Skin of body (tissue), 3 donors: ENCODE measurements at places on chromosomes 6 and 20. TPM values are rescaled to one million over a fixed set of nuclear protein-coding genes. Genes with fewer than 3 reads are reported as not detected.

- DNase-seq = peak; percentile 92
Measured at GRCh38 chr6:127459231-127459641, at the start of gene KIAA0408. Gene KIAA0408 (minus strand): TSS chr6:127459389. CDS start chr6:127453981, 5,408 bp downstream.

GRCh38 chr6:129733290-129733689 lies 23.3 kb upstream of the ARHGAP18 start:
- DNase-seq = no peak

GRCh38 chr6:3251462-3252314 lies 7.1 kb upstream of the PSMG4 start:
- peak; percentile 73 for DNase-seq

DNA sequence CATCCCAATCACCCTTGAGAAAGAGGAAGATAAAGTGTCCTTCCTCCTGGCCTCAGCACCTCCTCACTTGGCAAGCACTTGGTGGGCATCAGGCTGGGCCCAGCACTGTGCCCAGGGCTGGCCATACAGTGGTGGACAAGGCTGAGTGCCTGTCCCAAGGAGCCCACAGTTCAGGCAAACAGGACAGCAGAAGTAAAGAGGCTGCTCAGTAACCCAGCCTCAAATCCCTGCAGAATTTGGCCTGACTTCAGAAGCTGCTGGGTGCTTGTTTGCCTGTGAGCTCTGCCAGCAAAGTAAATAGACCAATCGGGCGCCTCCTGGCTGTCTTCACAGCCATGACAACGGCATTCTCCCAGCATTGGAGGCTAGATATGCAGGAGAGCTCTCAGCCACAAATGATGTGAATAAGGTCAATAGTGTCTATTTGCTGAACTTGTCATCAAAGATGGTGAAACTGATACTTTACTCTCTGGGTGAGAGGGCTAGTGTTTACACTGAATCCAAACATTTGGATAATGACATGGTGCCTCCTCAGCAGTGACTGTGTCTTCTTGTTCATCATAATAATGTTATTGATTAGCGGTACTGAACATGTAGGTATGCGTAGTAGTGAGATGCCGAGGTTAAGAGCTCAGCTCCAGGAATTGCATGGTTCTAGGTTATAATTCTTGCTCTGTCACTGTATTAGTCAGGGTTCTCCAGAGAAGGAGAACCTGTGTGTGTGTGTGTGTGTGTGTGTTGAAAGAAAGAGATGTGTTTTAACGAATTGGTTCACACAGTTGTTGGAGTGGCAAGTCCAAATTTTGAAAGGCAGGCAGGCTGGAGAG lies 36.9 kb upstream of the FANCE start:
- peak; percentile 30 for DNase-seq

- no peak for DNase-seq
Measured at GRCh38 chr20:60096166-60096565, 137.9 kb downstream of the CDH26 start.

DNA sequence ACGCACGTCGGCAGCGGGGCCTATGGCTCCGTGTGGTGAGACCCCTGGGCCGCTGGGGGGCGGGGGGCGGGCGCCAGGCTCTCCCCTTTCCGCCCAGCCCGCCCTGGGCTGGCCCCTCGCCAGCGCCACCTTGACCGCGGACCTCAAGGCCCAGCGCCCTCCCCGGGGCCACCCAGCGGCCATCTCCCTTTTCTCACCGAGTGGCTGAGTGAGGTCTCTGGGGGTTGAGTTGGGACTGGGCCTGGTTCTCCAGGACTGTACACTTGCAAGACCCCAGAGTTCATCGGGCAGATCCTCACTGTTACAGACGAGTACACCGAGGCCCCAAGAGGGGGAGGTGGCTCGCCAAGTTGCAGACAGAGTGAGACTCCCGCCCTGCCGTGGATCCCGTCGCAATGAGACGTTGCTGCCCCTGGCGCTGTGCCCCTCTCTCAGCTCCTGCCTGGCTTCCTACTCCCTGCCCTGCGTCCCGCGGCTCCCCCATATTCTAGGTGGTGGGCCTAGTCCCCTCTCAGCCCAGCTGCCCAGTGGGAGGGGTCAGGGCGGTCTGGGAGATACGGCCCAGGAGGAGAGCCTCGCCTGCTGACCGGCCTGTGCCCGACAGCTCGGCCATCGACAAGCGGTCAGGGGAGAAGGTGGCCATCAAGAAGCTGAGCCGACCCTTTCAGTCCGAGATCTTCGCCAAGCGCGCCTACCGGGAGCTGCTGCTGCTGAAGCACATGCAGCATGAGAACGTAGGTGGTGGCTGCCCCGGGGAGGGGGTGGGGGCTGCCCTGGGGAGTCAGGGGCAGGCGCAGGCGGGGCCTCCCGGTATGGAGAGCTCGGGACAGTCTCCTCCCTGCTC lies 576 bp downstream of the MAPK13 start:
- DNase-seq = peak; percentile 33

GRCh38 chr6:137903274-137903932 lies 36.3 kb downstream of the TNFAIP3 start:
- no peak for DNase-seq

GRCh38 chr6:2360126-2360525 lies 114.7 kb upstream of the GMDS start:
- DNase-seq = no peak

The CCN2 gene
- total RNA-seq = 83.1 TPM

The SLC23A2 gene
- total RNA-seq = 13.4 TPM

The RNGTT gene
- 21.4 TPM for total RNA-seq

The RPS6KA2 gene
- total RNA-seq = 11.7 TPM

The SPATS1 gene
- total RNA-seq = not detected

The GCNT2 gene
- total RNA-seq = 8.7 TPM

The PLTP gene
- total RNA-seq = 27.1 TPM

The ATRN gene
- 26.3 TPM for total RNA-seq
